Germinal center (tissue), 1 donor: ENCODE measurements at places on chromosomes 13 and 19.

- DNase-seq = no peak
Observed at GRCh38 chr19:29395111-29395733, 130.6 kb upstream of the VSTM2B start.

DNA sequence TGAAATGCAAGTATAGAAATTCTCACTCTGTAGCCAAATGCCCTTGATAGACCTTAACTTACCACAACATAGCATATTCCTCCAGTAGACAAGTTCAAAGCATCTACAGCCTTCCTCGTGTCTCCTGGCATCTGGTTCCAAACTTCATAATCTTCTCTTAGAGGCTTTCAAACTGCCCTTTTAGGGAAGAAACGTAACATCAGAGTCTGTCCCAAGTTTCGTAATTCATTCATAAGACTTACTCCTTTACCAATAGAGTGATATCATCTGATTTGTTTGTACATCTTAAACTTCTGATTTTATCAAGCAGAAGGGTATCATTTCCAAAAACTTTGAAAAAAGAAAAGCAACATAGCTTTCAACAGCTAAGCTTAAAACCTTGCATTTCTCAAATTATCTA is 137.4 kb downstream of the SPRY2 start:
- no peak for DNase-seq

- no peak for DNase-seq
Observed at GRCh38 chr13:91464336-91464735, 65.9 kb downstream of the GPC5 start.

DNA sequence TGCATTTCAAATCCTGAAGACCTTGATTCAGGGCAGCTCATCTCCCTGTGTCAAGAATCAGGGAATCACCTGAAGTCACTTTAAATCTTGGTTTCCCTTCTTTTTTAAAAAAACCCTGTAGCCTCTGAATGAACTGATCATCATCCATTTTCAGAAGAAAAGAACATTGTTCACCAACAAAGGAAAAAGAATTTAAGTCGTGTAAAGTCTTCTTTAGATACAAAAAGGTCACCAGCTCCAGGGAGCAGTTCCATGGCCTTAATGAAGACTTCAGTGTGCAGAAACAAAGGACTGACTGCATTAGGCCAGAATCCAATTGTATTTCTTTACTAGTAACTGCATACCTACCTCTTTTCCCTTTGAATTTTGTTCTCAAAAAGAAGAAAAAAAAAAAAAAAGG is 245.0 kb downstream of the ABCC4 start:
- DNase-seq = no peak

- peak; percentile 71 for DNase-seq
Observed at GRCh38 chr19:35154525-35155406, at the start of gene FXYD5. Gene FXYD5, plus strand, starts transcription at chr19:35154735. Its CDS starts 816 bp downstream, at chr19:35155551.

DNA sequence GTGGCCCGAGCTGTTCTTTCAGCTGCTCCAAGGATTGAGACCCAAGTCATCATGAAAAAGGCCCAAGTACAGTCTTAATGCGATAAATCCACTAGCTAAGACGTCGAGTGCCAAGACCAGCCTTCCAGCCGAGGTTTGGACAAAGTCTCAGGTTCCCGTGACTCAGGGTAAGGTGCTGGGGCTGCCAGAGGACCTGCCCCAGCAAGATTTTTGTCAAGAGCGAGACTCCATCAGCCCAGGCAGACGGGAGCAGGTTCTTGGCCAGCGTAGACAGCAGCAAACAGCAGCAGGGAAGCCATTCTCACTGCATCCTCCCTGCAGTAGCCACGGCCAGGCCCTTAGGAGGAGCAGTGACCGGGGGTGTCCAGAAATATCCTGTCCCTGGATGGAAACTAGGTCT is 3.4 kb downstream of the FEM1A start:
- DNase-seq = no peak

DNA sequence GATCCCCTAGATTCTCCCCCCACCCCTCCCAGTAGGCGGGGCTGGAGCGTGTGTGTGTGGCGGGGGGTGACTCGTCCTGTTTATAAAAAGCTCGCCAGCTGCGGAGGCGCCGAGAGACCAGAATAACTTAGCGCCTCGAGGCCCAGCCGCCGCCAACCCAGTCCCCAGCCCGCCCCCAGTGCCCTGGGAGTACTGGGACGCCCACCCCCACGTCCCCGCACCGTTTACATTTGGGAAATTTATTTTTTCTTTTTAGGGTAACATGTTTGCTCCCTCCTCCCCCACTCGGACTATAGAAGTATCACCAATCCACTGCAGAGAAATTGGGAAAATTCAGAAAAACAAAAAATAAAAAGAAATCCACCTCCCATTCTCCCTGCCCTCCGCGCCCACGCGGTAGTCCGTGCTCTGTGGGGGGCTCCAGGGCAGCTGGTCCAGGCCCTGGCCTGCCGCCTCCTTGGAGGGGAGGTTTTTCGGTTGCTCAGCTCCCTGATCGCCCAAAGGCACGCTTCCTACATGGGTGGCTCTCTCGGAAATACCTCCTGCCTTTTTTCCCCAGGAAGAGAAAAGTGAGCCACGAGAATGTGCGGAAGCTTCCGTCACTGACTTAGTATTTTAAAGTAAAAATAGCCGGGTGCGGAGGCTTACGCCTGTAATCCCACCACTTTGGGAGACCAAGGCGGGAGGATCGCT is 1.5 kb upstream of the RAB3A start:
- DNase-seq = peak; percentile 74

DNA sequence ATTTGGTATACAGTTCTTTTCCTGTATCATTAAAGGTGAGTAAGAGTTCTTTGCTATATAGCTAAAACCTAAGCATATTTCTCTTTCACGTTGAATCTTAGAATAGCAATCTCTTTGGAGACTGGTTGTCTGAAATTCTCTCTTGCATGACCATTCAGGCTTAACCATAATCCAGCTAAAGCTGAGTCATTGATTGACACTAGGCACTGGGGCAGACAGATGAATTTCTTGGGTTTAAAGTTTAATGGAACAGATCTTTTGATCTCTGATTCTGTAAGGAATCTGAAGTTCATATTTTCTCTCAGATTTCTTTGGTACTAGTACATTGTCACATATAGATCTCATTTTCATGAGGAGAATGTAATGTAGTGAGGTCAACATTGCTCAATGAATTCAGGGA is 397.3 kb upstream of the MIR17HG start:
- no peak for DNase-seq

GRCh38 chr13:47813718-47814117 is 187.4 kb downstream of the SUCLA2 start:
- no peak for DNase-seq

GRCh38 chr13:102912599-102912998 is 66.8 kb downstream of the ERCC5 start:
- no peak for DNase-seq

GRCh38 chr19:6108721-6109633 is 1.3 kb downstream of the RFX2 start:
- DNase-seq = peak; percentile 28

- no peak for DNase-seq
Observed at GRCh38 chr13:19836472-19836871, 27.0 kb downstream of the ZMYM5 start.

DNA sequence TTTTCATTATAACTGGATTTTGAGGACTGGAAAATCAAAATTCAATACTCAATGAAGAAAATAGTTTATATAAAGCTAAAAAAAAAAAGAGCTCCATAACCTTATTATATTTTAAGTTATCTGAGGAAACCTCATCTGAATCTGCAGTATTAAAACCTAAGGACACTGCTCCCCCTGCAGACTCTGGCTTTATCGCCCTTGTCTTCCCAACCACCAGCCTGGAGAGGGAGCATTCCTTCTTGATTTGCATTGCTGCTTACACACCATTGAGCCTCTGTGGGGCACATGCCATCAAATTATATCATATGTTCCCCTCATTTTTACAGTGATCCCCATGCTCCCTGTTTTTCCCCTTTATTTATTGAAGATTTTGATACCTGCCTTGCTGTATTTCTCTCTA is 871.4 kb upstream of the GPC6 start:
- no peak for DNase-seq

DNA sequence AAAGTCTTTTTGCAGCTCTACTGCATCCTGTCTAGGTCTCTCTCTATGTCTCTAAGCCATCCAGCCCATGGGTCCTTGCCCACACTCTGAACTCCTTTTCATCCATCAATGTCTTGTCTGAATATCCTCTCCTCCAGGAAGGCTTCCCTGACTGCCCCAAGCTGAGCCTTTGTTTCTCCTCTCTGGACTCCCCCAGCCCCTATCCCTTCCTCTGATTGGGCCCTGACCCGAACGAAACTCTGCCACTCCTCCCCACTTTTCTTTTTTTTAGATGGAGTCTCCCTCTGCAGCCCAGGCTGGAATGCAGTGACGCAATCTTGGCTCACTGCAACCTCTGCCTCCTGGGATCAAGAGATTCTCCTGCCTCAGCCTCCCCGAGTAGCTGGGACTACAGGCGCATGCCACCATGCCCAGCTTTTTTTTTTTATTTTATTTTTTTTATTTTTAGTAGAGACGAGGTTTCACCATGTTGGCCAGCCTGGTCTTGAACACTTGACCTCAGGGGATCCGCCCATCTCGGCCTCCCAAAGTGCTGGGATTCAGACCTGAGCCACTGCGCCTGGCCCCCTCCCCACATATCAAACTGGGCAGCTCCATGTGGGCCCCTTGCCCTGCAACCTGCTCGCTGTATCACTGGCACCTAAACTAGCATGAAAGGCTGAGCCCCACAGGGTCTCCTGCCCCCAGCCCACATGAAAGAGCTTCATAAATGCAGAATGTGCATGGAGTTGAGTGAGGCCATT is 870 bp upstream of the UNC13A start:
- no peak for DNase-seq
